NCI-H1105 treated with DMSO at 0.1 percent for 48 hours (cell line): ENCODE measurements at places on chromosomes 6 and 20.

DNA sequence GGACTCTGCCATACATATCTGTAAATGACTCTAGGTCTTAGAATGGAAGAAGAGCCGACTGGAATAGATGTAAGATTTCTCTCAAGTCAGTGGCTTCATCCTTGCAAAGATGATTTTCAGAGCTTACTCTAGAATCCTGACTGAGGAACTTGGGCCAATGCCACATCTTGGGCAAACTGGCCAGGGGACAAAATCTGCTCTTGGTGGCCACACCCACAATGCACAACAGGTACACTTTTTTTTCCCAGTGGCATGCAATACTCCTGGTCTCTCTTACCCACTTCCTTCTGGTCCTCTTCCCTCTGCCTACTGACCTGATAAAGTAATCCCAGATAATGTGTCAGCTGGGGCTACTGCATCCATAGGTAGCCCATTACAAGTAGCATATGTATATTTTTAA lies 13.4 kb downstream of the CLIC5 start:
- no peak for DNase-seq

GRCh38 chr6:1079525-1079924 lies 232.4 kb upstream of the FOXQ1 start:
- no peak for DNase-seq

- no peak for DNase-seq
Measured at GRCh38 chr6:5365436-5366195, 104.3 kb downstream of the FARS2 start.

GRCh38 chr6:41047745-41048732 lies 5.0 kb upstream of the APOBEC2 start:
- no peak for DNase-seq

GRCh38 chr6:10418862-10419748 lies 4.2 kb upstream of the TFAP2A start:
- no peak for DNase-seq

- DNase-seq = no peak
Measured at GRCh38 chr6:150592377-150592995, 7.2 kb upstream of the PLEKHG1 start.

- DNase-seq = no peak
Measured at GRCh38 chr20:25032065-25032477, 25.9 kb downstream of the ACSS1 start.

- no peak for DNase-seq
Measured at GRCh38 chr6:134235937-134236751, 81.8 kb downstream of the SGK1 start.

- no peak for DNase-seq
Measured at GRCh38 chr6:26087284-26088115, at the start of gene HFE. HFE (plus strand) TSS chr6:26087429; CDS start chr6:26087441, 12 bp downstream.

DNA sequence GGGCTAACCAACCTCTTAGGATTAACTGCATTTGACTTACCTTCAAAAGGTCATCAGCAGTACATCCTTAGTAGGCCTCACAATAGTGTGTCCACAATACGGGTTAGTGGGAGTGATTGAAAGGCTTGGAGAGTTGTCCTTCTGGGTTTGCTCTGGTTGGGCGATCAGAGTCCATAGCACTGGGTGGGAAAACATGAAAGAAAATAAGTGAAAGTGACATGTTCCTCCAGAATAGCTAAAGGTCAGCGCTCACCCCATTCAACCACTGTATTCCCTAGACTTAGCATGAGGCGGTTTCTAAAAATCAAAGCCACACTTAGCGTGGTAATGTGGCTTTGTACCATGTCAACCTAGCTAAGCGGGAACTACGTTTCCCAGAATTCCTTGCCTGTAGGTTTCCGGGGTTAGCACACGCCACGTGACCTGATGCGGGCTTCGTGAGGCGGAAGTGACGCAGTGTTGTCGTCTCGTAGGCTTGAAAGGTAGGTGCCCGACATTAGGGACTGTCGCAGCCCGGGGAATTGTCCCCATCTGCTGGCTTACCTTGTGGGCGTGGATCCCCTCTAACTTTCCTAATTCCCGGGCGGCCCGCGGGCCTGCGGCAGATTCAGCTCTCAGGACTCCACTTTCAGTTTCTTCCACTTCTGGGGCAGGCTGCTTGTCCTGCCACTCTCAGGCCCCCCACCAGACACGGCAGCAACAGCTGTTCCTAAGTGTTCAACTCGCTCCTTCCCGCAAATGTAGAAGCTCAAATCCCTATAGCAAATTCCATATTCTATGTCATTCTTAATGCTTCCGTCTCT lies 19.8 kb upstream of the SCP2D1 start:
- DNase-seq = peak; percentile 94
